Urothelium cell line (cell line): ENCODE measurements at places on chromosomes 2 and 18.

DNA sequence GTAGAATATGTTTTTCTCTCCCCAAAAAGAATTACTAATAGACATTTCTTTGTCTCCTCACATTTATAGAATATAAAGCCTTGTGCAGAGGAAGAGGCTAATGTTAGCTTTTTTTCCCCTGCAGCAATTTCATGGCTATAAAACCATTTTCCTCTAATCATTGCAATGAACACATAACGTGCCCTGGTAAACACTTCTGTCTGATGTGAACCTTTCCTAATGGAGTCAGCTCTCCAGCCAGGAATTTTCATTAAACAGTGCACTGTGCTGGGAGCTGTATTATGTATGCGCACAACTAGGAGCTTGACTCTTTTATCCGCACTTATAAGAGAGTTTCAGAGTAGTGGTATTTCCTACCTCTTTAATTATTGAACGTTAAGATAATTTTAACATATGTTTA, 63.9 kb upstream of the SPATS2L start:
- DNase-seq: no peak

GRCh38 chr2:173829727-173830126, 135.4 kb downstream of the SP3 start:
- DNase-seq: no peak

DNA sequence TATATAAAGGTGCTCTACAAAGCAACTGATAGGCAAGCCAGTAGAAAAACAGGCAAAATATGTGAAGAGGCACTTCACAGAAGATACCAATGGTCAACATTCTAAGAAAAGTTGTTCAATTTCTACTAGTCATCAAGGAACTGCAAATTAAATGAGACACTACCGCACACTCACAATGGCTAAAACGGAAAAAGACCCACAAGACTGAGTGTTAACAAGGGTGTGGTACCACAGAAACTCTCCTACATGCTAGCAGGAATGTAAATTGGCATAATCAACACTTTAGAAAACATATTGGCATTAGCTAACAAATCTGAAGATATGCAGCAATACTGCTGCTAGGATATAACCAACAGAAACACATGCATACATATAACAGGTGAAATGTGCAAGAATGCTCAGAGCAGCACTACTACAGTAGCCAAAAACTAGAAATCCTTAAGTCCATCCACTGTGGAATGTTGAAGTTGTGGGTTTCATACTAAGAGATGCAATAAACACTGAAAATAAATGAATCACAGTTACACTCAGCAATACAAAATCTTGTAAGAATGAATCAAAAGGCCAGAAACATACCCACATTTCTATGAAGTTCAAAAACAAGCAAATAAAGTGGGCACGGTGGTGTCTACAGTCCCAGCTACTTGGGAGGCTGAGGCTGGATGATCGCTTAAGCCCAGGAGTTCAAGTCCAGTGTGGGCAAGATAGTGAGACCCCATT, 9.2 kb downstream of the RNU4ATAC start:
- DNase-seq: no peak

- DNase-seq: no peak
These were observed 974.1 kb upstream of the ACVR2A start for GRCh38 chr2:146870691-146871090.

GRCh38 chr2:160457588-160457987, 36.0 kb downstream of the RBMS1 start:
- no peak for DNase-seq

DNA sequence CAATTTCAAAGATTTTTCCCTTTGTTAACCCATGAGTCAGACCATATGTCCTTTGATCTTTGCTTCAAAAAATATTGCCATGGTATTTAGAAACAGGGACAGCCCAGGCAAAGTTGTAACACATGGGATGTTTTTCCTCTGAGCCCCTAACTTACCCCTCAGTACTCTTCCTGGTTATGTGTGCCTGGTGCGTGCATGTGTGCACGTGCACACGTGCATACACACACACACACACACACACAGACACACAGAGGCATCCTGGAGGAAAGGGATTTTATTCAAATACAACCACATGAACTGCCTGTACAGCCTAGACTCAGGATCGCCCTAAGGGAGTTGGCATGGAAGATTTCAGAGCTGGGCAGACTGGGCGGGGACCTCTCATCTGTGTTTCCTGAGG, 5.1 kb downstream of the AFF3 start:
- no peak for DNase-seq

DNA sequence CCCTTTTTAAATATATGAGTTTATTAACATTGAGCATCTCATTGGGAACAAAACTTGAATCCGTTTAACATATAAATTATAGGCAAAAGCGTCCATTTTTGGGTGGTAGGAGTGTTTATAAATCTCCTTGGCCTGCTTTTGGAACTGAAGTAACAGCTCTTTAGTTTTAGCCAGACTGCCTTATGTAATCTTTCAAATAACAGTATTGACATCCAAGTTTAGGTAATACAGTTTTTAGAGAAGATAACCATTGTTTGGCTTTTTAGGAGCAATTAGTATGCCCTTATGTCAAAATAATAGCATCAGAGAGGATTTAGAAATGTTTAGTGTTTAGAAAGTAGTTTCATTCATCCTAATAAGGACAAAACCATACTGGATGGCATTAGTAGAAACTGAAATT, 361.9 kb downstream of the ARHGAP15 start:
- DNase-seq: no peak

GRCh38 chr2:122237450-122237849, 482.0 kb downstream of the TSN start:
- no peak for DNase-seq

GRCh38 chr2:112157472-112157871, 19.3 kb downstream of the FBLN7 start:
- DNase-seq: no peak

- no peak for DNase-seq
These were observed 715.6 kb downstream of the EPHA4 start for GRCh38 chr2:220856486-220856885.

- no peak for DNase-seq
These were observed 150.9 kb downstream of the MTCL1 start for GRCh38 chr18:8856212-8856611.

GRCh38 chr2:188580738-188581137, 289.1 kb downstream of the GULP1 start:
- DNase-seq: peak; percentile 30

DNA sequence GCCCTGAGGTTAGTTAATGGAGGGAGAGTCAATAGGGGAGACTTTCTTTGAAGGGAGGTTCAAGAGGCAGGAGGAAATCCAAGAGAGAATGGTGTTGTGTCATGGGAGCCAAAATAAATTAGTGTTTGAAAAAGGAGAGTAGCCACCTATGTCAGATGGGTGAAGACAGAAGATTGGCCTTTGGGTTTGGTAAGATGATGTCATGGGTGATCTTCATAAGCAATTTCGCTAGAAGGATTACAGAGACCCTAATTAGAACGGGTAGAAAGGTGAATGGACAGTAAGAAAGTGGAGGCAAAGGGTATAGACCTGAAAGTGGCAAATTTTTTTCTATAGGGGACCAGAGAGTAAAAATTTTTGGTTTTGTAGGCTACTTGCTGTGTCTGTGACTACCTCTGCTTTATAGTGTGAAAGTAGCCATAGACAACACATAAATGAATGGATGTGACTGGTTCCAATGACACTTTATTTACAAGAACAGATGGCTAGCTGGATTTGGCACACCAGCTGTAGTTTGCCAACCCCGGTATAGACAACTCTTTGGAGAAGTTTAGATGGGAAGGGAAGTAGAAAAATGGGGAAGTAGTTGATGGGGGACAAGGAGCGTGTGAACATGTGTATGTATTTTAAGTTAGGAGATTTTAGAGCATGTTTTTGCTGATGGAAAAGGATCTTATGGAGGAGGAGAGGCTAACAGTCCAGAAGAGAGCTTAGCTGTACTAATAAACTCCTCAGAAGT, 9.3 kb downstream of the STAMBP start:
- DNase-seq: no peak

DNA sequence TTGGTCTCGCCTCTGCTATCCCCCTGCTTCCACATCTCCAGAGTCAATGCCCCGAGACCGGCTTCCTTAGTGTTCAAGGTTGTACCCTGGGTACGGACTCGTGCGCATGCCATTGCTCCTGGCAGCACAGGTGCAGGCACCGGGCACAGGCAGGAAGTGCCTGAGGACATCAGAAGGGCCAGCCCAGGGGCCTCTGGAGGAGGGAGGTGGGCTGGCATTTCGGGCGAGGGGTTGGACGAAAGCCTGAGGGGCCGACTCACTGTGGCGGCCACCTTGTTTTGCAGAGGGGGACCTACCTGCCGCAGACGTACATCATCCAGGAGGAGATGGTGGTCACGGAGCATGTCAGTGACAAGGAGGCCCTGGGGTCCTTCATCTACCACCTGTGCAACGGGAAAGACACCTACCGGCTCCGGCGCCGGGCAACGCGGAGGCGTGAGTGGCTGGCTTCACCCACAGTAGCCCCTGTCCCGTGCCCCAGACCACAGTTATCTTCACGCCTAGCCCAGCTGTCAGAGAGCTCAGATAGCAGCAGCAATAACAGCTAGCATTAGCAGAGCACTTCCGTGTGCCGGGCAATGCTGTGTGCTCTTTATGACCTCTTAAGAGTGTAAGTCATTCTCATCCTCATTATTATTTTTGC, 12.5 kb downstream of the ITM2C start:
- DNase-seq: no peak

GRCh38 chr18:9762526-9762925, 54.4 kb downstream of the RAB31 start:
- no peak for DNase-seq

DNA sequence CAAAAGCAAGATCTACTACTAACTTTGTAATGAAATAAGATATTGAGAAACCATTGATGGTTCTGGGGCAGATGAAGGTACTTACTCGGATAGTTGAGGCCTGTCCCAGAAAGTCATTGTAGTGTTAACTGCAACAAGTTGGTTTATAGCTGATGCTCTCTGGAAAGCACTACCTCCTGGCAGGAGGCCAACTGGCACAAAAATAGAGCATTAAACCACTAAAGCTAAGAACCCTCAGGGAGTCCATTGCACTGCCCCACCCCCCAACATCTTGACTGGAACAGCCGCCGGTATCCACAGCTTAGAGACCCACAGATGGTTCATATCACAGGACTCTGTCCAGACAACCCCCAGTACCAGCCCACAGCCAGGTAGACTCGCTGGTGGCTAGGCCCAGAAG, 552.5 kb upstream of the CRIM1 start:
- DNase-seq: no peak

GRCh38 chr2:235418918-235419317, 74.9 kb upstream of the AGAP1 start:
- DNase-seq: no peak

GRCh38 chr2:51420511-51420910, 388.6 kb upstream of the NRXN1 start:
- no peak for DNase-seq

GRCh38 chr2:185862657-185863398, 124.2 kb downstream of the FSIP2 start:
- DNase-seq: no peak

- DNase-seq: no peak
These were observed 9.5 kb downstream of the HS1BP3 start for GRCh38 chr2:20641123-20641985.

- DNase-seq: no peak
These were observed 189.7 kb upstream of the CDH2 start for GRCh38 chr18:28366676-28367075.

- no peak for DNase-seq
These were observed 277 bp upstream of the INPP1 start for GRCh38 chr2:190343089-190343535.

- DNase-seq: no peak
These were observed 118.9 kb downstream of the SPOPL start for GRCh38 chr2:138620431-138620830.

DNA sequence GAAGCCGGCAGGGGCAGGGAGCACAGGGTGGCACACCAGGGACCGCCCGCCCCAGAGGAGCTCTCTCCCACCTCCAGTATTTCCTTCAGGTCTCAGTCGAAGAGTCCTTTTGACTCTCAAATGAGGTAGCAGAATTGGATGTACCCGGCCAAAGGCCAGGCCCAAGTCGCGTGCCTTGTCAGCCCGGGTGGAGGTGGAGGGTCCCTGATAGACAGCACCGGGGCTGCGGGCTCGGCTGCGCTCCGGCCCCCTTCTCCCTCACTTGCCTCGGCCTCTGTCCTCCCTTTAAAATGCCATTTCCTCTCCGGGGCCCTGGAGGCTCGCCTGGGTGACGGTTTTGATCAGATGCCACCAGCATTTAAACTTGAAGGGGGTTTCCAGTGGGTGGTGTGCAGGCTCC, 198.9 kb upstream of the SOX11 start:
- no peak for DNase-seq

DNA sequence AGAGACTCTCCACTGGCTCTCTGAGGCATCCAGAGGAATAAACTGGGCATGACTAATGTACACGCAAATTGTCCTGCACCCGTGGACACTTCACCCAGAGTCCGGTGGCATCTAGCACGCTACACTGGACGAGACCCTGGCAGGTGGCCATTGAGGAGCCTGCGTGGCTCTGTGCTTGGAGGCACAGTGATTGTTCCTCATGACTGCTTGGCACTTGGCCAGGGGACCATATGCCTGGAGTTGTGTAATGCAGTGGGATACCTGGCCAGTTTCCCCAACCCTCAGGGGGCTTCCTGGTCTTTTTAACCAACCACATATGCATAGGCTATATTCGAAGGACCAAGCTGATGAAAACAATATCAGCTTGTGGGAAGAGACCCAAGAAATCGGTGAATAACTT, 66.6 kb downstream of the MTCL1 start:
- DNase-seq: no peak

- no peak for DNase-seq
These were observed 180.3 kb downstream of the TMEM182 start for GRCh38 chr2:102942107-102942506.

DNA sequence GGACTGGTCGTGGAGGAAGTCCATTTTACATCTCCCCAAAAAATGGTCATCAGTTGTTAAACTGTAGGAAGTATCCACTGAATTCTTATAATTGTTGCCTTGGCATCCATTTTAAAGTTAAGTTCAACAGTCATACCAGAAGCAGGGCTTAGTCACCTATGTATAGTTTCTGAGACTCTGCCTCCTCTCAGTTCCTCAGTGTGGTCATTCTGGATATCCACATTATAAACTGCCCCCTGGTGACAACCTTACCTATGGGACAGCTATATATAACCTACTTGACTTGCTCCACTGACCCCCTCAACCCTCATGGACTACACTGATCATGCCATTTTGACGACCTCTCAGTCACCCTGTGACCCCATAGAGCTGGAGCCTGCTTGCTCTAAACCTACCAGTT, 617.0 kb downstream of the LRP1B start:
- DNase-seq: no peak

DNA sequence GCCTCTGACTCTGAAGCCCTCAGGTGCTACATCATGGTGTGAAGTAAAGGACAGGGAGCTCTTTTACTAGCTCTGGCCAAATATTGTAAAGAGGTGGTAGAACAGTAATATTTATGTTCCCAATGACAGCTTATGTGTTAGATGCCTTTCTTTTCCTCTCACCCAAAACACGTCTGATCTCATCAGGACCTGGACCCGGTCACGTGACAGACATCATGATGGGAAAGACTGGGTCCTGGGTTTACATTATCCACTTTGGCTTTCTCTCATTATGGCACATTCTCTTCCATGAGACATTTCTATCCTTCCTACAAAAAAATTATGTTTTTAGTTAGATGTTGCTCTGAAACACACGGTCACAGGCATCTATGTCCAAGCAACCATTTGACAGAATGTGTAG, 548.7 kb upstream of the CDH7 start:
- no peak for DNase-seq

- DNase-seq: no peak
These were observed 3.3 kb downstream of the TPGS2 start for GRCh38 chr18:36825526-36825925.
